Fibroblast of the conjunctiva (primary cell): ENCODE measurements at places on chromosomes 12 and 14.

- no peak for DNase-seq
Observed at GRCh38 chr14:41868396-41868795, 261.7 kb downstream of the LRFN5 start.

DNA sequence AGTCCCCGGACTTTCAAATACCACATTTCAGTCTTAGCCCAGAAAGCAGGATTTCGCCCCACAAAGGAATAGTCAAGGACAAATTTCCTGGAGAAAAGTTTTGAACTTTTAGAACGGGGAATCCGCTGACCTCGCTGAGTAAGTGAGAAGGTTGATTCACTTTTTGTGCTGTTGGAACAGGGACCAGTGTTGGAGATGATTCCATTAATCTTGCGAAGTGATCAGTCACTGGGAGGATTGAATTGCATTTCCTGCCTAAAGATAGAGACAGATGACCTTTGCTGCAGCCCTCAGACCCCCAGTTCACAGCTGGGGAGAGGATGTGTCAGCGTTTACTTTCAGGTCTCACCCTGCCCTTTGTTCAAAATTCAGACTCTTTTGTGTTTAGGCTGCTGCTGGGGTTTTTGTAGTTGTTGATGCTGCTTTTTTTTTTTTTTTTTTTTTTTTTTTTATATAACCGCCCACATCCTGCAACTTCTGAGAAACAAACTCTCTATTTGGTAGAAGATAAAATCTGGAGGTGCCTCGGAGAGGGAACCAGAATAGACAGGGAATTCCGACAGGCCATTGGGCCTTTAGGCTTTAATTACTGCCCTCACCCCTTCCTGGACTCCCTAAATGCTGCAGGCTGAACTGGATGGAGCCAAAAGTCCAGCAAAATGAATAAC, 9.8 kb upstream of the KDM2B start:
- no peak for DNase-seq

DNA sequence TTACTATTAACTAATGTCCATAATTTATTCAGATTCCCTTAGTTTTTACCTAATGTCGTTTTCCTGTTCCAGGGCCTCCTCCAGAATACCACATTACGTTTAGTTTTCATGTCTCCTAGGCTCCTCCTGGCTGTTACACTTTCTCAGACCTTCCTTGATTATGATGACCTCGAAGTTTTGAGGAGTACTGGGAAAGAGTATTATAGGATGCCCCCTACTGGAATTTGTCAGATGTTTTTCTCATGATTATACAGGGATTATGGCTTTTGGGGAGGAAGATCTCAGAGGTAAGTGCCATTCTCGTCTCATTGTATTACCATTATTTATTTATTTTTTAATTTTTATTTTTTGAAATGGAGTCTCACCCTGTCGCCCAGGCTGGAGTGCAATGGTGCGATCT, 17.7 kb upstream of the C1S start:
- DNase-seq: no peak

DNA sequence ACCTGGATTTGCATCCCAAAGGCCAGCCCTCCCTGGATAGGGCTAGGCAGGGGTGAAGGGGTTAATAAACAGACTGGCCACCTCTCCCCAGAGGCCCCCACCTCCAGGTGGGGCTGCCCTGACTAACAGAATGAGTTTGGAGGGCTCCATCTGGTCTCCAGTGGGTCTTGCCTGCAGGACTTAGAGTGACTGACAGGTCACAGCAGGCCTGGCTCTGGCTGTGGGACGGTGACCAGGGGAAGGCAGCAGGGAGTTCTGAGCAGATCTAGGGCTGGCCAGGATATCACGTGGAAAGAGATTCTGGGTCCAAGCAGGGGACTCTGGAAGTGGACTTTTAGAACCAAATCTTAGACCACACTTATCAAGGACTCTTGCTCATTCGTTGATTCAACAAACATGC, 40.9 kb upstream of the LHX5 start:
- no peak for DNase-seq

GRCh38 chr14:103133210-103134140, 10.2 kb downstream of the TNFAIP2 start:
- no peak for DNase-seq

DNA sequence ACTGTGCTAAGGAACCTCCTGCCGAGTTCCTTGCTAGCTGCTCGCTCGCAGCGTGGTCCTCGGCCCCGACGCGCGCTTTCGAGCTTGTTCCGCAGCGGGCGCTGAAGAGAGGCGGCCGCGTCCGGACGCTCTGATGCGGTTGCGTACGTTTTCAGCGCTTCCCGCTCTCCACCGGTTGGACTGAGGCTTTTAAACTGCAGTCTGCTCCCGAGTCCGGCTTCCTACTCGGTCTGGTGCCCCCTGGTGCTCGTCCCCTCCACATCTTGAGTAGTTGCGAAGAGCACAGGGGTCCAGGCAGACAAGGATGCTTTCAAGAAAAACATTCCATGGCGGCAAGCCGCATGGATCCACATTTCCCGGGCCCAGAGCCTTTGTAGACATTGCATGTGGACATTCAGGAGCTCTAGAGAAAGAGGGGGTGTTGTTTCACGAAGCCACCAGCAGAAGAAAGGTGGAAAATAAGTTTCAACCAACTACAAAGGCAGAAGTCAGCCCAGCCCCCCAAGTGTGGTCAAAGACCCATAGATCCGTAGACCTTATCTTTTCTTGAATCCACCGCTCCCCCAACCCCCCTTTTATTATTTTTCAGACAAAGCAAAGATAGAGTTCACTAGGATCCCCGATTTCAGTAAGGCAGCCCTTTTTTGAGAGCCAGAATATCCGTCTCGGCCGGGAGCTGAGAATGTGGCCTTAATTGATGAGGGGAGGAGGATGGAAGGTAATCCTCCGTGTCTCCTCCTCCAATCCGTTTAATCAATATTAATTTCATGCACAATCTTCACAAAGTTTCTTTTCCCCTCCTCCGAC, 984 bp upstream of the WNK1 start:
- DNase-seq: peak; percentile 94

DNA sequence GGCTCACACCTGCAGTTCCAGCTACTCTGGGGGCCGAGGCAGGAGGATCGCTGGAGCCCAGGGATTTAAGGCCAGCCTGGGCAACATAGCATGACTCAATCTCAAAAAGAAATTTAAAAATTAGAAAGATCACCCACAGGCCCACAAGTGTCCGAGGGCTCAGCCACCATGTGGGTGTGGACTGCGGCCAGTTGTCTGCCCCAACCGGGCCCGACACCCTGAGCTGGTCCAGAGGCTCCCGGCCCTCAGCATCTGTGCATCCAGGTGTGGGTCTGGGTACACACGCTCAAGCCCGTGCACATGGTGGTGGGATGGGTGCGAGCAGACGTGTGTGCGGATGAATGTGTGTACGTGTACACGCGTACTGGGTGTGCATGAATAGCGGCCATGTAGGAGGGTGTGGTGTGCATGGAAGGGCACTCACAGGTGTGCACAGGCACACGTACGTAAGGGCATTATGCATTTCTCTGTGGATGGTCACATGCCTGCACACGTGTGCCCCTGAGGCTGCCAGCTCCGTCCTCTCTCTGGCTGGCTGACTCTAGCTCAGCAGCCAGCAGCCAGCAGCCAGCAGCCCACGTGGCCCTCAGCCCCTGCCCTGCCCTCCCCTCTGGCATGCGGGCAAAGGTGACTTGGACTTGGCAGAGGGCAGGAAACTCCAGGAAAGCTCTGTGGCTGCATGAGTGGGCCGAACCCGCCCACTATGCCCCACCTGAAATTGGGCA, 23.3 kb upstream of the NUDT14 start:
- peak; percentile 5 for DNase-seq

GRCh38 chr12:39798429-39798828, 178.8 kb upstream of the ABCD2 start:
- DNase-seq: no peak

GRCh38 chr14:100305324-100306100, 732 bp downstream of the SLC25A29 start:
- DNase-seq: no peak

DNA sequence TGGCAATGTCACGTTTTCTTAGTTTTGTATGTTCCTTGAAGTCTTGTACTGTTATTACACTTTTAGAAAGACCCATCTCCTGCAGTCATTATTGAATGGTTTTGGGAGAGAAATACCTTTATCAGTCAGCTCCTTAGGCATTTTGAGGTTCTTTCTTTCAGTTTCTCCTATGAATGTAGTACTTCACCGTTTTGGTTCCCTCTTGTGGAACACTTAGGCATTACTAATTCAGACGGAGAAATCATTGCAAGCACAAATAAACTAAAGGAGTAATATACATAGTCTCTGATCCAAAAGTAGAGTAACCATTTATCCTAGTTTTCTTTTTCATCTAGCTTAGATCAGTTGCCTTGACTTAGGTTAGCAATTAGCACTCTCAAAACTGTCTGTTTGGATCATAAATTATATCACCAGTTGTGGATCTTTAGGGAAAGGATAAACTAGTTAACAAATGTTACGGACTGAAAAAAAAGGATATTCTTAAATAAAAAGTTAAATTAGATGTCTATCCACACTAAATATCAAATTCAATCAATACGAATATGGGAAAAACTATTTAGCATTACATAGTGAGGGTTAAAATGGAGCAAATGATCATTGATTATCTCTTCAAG, 1538.3 kb upstream of the SEL1L start:
- DNase-seq: no peak

DNA sequence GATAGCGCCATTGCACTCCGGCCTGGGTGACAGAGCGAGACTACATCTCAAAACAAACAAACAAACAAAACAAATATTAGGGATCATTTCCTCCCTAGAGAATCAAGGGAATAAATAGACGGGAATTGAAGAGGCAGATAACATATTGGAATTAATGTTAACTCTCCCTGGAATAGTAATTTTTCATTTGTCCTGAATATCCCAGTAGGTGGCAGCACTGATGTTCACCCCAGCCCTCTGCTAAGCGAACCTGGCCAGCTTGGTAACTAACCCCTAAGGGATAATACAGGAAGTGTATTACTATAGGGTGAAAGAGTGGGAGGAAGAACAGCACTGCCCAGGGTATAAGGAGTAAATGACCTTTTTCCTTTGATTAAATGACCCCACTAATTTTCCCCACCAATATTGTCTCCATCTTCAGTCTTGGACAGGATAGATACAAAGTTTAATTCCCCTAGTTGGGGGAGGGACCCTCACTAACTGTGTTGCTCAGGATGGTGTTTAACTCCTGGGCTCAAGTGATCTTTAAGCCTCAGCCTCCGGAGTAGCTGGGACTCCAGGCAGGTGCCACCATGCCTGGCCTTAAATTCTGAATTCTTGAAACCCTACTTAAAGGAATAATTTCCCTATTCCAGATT, 40.5 kb downstream of the SLC2A14 start:
- DNase-seq: peak; percentile 44

DNA sequence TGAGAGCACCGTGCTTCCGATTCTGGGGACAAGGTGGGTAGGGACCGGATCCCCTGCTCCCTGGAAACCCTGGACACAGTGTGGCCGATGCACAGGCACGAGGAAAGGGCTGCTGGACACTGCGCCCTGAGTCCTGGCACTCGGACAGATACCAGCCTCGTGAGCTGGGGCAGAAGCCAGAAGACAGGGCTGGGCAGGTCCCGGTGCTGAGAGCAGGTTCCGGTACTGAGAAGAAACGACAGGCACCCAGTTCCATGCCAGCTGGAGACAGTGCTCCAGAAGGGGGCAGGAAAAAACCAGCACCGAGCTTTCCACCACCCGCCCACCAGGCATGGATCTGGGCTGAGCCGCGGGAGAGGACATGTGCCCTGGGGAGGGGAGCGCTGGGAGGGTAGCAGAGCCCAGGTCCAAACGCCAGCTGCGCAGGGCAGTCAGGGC, 6.5 kb downstream of the XRCC3 start:
- no peak for DNase-seq

GRCh38 chr14:20489093-20489994, 16.0 kb upstream of the RNASE10 start:
- DNase-seq: no peak

DNA sequence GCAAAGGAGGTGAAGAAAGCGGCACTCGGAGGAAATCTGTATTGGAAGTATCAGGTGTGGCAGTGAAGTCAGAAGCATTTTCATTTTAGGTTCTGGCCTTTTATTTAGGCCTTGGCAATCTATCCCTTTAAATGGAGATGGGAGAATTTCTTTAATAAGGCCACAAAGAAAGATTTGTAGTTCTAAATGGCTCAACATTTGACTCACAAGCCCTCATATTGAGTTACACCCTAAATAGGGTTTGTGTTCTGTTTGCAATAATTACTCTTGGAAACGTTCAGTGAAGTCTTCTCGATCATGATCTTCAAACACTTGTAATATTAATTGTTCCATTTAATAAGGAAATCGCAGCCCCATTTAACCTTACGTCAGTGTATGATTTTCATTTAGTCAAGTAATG, 25.3 kb upstream of the TMEM260 start:
- no peak for DNase-seq

GRCh38 chr12:14975457-14975856, 2.6 kb downstream of the PDE6H start:
- no peak for DNase-seq

- DNase-seq: no peak
Observed at GRCh38 chr12:39830852-39831520, 211.4 kb upstream of the ABCD2 start.

DNA sequence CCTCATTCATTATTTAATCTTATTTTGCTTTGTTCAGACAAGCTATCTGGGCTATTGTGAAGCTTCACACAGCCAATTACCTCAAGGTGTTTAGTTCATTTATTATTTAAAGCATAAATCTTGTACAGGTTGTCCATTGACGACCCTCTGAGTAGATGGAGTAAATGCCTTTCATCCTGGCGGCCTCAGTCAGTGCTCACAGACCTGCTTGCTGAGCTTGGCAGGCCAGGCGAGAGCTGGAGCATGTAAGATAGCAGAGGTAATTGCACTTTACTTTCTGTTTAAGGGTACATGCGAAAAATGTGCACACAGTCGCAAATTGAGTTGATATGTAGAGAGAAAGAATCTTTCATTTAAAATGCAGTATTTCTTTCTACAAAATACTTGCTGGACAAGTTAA, 224.4 kb downstream of the NPAS3 start:
- no peak for DNase-seq

GRCh38 chr12:38850461-38850860, 54.9 kb downstream of the CPNE8 start:
- DNase-seq: no peak

DNA sequence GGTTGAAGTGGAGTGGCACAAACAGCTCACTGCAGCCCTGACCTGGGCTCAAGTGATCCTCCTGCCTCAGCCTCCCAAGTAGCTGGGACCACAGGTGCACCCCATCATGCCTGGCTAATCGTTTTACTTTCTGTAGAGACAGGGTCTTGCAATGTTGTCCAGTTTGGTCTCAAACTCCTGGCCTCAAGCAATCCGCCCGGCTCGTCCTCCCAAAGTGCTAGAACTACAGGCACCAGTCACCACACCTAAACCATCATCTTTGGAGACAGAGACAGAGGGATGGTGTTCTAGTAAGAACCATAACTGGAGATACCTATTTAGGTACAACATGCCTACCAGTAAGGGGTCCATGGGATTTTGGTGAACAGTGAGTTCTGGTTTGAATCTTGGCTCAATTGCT, 2.5 kb upstream of the DDX23 start:
- DNase-seq: no peak
